ENCODE measurements at places on chromosomes 16 and 17.

- no peak for DNase-seq
Measured at GRCh38 chr17:65102788-65103187, 34.4 kb upstream of the RGS9 start.

DNA sequence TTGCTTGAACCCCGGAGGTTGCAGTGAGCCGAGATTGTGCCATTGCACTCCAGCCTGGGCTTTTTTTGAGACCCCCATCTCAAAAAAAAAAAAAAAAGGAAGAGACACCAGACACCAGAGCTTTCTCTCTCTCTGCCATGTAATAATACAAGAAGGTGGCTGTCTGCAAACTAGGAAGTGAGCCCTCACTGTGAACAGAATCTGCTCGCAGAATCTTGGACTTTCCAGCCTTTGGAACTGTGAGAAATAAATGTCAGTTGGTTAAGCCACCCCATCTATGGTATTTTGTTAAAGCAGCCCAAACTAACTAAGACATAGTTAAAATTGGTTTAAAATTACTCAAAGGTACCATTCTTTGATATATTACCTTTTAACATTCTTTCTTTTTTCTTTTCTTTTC is 10.1 kb upstream of the STX1B start:
- DNase-seq, result no peak

- DNase-seq, result peak; percentile 71
Measured at GRCh38 chr16:87582216-87582965, 19.9 kb upstream of the JPH3 start.

GRCh38 chr16:67886387-67886786 is 1.7 kb downstream of the NRN1L start:
- peak; percentile 48 for DNase-seq

DNA sequence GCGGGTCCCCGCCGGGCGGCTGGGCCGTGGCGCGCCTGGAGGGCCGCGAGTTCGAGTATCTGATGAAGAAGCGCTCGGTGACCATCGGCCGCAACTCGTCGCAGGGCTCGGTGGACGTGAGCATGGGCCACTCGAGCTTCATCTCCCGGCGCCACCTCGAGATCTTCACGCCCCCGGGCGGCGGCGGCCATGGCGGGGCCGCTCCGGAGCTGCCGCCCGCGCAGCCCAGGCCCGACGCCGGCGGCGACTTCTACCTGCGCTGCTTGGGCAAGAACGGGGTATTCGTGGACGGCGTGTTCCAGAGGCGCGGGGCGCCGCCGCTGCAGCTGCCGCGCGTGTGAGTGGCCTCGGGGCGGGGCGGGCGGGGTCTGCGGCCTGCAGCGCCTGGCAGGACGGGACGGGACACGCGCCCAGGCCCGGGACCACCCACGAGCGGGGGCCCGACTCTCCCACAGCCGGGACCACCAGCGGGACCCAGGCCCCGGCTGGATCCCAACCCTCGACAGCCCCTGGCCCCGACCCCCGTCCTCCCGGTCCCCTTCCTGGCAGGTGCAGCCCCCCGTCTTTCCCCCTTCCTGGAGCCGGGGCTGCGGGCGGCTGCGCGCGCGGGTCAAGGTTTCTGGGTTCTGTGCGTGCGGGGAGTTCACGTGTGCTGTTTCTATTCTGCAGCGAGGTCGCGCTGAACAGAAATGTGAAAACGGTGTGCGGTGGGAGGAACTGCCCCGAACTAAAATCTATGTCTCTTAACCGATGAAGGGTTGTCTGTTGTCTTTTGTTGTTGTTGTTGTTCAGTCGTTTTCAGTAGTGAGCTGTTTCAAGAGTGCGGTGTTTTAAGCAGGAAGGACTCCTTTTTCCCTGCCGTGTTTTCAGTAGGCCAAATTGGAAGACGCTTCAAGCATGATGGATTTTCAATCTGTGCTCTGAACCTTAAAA is 705 bp downstream of the FOXK2 start:
- DNase-seq, result peak; percentile 31

DNA sequence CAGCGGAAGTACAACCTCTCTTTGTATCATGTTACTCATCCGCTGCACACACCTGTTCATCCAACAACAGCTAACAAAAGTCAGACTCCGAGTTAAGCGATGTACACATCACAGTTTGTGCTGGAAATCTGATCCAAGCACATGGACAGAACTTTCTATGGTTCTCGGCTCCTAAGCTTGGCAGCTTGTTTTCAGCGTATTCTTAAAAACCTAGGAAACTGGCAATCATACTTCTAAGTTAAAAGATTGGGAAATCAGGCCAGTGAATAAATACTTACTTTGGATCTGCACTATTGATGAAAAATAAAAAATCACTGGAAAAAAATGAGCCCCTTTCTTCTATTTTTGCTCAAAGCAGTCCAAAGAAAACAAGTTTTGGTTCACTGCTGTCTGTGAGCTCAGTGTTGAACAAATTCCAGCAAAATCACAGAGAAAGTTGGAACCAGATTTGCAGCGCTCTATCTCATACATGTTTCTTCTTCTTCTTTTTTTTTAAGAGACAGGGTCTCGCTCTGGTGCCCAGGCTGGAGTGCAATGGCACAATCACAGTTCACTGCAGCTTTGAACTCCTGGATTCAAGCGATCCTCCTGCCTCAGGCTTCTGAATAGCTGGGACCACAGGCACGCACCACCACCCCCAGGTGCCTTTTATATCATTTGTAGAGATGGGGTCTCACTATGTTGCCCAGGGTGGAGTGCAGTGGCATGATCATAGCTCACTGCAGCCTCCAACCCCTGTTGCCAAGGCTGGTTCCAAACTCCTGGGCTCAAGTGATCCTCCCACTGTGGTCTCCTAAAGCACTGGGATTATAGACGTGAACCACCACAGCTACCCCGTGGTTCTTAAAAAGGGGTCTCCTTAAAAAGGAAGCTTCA is 71.6 kb upstream of the CREBBP start:
- no peak for DNase-seq

DNA sequence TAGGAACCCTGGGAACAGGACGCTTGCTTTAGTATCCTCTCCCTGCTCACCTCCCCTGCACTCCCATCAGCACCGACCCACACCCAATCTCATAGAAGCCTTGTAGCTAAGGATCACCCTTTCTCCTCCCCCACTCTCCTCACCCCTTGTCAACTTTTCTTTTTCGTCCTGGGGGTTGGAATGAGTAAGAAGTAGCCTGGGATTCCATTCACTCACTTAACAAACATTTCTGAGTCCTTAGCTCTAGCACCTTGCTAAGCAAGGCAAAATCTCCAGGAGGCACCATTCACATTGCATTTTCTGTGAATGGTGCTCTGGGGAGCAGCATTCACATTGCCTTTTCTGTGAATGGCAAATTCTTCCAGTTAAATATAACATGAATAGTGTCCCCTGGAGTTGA is 1.1 kb upstream of the PGAP3 start:
- no peak for DNase-seq

DNA sequence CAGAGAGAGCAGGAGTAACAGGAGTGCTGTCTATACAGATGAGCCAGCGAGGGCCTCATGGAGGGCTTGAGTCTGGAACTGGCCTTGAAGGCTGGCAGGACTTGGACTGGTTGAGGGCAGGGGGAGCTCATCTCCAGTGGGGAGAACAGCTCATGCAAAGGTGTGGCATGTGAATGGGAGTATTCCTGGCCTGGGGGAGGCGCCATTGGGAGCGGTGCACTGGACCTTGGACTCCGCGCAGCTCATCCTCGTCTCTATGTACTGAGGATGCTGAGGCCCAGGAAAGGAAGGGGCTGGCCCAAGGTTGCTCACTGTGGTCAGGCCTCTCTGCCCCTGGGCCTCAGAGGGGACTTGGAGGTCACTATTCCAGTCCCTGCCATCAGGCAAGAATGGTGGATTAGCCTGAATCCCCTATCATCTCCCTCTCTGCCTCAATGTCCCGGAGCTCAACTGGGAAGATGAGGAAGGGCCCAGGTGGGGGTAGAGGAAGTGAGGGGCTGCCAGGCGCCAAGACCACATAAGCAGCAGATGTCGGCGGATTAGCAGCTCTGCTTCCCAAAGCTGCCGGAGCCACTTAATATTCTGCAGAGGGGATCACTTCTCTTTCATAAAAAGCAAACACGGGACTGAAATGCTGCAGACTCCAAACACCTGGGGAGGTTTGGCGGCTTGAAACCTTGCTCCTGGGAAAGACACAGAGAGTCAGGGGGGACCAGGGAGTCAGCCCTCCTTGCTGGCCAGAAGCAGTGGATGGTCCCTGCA is 88.9 kb downstream of the SDK2 start:
- DNase-seq, result no peak

- peak; percentile 91 for DNase-seq
Measured at GRCh38 chr16:64133366-64133765, 988.5 kb downstream of the CDH11 start.

DNA sequence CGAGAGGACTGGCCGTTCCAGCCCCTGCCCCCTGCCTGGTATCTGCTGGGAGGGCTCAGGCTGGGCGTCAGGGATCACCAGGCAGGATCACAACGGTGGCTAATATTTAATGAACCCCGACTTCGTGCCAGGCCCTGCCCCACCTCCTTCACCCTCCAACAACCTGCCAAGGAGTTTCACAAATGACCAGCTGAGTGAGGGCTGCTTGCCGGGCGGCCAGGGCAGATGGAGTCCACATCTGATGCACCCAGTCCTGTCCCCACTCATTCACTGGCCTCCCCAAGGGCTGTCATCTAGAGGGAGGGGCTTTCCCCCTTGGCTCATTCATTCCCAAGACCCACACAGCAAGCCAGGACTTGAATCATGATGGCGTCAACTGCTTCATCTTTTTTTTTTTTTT is 17.5 kb downstream of the UBALD1 start:
- no peak for DNase-seq

DNA sequence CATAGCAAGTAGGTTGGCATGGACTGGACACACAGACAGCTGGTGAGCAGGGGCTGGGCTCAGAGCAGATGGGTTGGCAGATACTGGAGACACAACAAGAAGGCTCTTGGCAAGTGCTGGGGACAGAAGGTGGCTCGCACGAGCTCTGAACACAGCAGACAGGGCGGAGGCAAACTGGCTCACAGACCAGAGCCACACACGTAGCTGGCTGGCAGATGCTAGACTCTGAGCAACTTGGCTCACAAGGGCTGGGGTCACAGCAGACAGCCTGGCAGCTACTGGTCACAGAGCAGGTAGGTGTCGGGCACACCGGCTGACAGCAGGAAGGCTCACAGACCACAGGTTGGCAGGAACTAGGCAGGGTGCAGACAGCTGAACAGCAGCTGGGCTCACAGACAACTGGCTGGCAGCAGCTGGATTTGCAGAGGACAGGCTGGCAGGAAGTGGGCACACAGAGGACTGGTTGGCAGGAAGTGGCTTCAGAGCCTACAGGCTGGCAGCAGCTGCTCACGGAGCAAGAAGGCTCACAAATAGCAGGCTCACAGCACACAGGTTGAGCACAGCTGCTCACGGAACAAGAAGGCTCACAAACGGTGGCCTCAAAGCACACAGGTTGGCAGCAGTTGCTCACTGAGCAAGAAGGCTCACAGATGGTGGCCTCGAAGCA is 725 bp downstream of the KRTAP16-1 start:
- DNase-seq, result no peak

GRCh38 chr16:23694644-23695373 is 16.1 kb downstream of the PLK1 start:
- peak; percentile 26 for DNase-seq

GRCh38 chr16:50386774-50387173 is 18.0 kb upstream of the BRD7 start:
- DNase-seq, result no peak

DNA sequence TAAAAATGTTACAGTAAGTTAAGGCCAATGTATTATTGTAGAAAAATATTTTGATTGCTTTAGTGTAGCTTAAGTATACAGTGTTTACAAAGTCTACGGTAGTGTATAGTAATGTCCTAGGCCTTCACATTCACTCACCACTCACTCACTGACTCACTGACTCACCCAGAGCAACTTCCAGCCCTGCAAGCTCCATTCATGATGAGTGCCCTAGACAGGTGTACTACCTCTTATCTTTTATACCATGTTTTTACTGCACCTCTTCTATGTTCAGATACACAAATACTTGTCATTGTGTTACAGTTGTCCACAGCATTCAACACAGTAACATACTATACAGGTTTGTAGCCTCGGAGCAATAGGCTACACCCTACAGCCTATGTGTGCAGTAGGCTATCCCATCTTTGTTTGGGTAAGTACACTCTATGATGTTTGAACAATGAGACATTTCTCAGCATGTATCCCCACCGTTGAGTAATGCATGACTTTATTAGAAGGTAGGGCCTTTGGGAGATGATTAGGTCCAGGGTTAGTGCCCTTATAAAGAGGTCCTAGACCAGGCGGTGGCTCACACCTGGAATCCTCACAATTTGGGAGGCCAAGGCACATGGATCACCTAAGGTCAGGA is 117.8 kb downstream of the SLC39A11 start:
- DNase-seq, result no peak

GRCh38 chr17:31378638-31379037 is 12.8 kb upstream of the RAB11FIP4 start:
- DNase-seq, result no peak

DNA sequence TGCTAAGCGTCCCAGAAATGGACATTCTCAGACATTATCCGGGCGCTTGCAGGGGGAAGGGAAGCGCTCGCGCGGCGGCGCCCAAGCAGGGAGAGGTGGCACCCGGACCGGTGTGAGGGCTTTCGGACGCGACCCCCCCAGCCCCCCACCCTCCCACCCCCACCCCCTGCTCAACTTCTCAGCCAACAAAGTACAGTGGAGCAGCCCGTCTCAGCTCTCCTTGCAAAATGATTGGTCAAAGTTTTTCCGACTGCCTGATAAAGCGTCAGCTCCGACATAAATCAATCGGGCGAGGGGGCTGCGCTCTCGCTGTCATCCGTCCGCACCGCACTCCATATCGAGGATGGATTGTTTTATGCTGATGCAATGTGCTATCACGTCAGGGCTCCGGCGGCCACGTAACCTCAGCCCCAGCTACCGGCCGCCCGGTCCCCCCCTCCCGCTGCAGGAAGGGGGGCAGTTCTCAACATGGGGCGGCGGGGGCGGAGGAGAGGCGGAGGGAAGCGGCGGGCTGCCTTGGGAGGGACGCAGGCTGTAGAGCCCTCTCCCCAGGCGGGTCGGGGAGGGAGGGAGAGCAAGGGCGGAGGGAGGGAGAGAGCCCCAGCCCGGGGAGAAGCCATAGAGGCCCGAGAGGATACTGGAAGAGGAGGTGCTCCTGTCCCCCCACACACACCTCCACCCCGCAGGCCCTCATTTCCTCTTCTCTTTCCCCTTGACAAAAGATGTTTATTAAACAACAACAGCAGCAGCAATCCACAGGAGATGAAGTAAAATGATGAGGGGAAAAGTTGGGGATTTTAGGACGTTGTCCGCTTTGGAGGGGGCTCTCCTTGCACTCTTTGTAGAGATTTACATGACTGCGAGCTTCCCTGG is at the start of gene HOXB9:
Gene HOXB9 (minus strand): TSS at position 114 of the 873 bp plus-strand sequence. CDS start 89 bp downstream, at position 25.
- no peak for DNase-seq

All from lung (tissue), 17 donors.